ENCODE measurements at places on chromosomes 5 and 9. TPM values are rescaled to one million over a fixed set of nuclear protein-coding genes. Genes with fewer than 3 reads are reported as not detected.

SH2D3C gene
- total RNA-seq = 21.3 TPM

SLC35A4 gene
- 76.4 TPM for total RNA-seq

AIF1L gene
- 22.2 TPM for total RNA-seq

FSTL4 gene
- not detected for total RNA-seq

RGS7BP gene
- total RNA-seq = 6.5 TPM

OR1Q1 gene
- total RNA-seq = not detected

PIP5K1B gene
- total RNA-seq = 60.6 TPM

All from Right ventricle myocardium inferior (tissue), 1 donor.